Sciatic nerve (tissue), 2 donors: ENCODE measurements at places on chromosomes 4 and X. TPM values are rescaled to one million over a fixed set of nuclear protein-coding genes. Genes with fewer than 3 reads are reported as not detected.

DNA sequence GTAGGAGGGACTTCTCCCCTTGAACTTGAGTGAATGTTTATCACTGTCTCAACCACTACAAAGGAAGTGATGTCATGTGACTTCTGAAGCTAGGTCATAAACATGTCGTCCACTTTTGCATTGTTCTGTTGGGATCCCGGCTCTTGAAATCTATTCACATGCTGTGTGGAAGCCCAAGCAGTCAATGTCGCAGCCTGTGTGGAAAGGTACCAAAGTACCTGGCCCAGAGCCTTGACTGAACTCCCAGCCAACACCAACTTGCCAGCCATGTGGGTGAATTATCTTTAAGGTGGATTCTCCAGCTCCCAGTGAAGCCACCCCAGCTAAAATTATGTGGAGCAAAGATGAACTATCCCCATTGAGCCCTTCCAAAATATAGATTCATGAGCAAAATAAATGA, 85.0 kb upstream of the USP38 start:
- DNase-seq: no peak

XPNPEP2 gene
- total RNA-seq: 6.6 TPM

DNA sequence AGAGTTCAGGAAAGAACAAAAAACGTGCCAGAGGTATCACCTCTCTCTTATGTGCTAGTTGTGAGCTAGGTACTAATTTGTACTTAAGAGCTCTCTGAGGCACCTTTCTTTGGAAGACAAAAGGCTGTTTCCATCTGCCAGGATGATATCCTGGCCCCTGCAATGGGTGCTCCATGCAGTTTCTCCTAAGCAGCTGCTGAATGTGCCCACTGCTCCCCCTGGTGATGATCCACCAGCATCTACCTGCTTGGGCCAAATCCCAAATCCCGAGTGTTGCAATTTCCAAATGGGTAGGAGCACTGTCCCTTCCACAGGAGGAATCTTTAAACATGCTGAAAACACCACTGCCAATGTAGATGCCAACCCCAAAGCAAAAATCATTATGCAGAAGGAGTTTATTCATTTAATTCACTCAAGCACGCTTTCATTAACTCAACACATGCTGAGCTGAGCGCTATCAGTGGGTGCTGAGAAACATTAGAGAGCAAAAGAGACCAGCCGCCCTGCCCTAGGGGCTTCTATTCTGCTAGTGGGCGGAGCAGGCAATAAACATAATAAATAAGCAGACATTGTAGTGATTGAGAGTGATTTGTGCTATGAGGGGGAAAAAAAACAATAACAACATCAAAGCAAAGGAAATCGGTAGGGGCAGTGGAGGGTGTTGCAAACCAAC, 69.6 kb upstream of the C4orf50 start:
- no peak for DNase-seq

GRCh38 chr4:85792376-85793232, 317.7 kb downstream of the ARHGAP24 start:
- DNase-seq: no peak

STPG2 gene
- 1.5 TPM for total RNA-seq

- no peak for DNase-seq
Observed at GRCh38 chr4:55386073-55386472, 9.7 kb upstream of the TMEM165 start.

DNA sequence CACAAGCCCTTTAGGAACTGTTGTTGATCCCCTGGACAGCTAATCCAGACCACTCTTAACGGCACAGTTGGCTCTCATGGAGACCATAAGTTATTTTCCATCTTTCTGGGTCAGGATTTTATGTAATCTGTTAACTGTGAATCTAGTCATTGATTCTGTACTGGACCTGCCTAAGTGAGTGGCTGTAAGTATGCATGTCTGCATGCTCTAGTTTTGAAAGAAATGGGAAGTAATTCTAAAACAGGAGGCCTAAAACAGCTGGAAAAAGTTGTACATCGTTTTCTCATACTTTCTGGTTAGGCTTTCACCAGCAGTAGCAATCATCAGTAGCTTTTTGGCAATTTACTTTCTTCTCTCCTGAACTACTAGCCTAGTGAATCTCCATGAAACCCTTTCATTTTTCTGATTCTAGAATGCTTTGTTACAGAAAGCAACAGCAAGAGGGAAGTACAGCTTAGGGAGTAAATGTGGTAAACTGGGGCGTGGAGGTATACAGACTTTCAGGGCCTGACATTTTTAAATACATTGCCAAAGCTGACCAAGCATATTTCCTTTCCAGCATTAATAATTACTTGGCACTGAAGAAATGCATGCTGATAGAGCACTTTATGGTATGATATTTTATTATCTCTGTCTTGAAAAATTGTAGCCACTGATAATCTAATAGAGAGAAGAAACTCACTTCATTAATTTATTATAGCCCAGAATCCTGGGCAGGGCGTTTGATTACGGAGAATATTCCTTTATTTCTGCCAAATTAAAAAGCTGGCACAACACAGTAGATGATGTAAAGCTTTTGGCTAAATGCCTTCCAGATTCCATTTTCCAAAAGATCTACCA, 202.7 kb downstream of the BANK1 start:
- DNase-seq: no peak

- no peak for DNase-seq
Observed at GRCh38 chr4:145176641-145177432, 3.6 kb downstream of the OTUD4 start.

DNA sequence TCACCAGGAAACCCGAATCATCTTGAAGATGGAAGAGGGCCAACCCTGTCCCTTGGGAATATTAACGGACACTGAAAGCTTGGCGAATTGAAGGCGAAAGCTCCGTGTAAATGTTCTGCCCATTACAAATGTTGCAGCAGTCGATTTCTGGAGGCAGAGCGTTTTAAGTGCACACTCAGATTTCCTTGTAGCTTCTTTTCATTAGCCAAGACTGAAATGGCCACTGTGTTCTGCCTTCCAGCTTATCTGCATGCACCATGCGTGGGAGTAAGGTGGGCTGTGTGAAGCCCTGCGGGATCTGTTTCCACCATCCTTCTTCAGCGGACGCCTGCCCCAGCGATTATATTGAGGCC, 1.3 kb downstream of the SMIM20 start:
- DNase-seq: no peak

ADAMTS3 gene
- 2.3 TPM for total RNA-seq

DNA sequence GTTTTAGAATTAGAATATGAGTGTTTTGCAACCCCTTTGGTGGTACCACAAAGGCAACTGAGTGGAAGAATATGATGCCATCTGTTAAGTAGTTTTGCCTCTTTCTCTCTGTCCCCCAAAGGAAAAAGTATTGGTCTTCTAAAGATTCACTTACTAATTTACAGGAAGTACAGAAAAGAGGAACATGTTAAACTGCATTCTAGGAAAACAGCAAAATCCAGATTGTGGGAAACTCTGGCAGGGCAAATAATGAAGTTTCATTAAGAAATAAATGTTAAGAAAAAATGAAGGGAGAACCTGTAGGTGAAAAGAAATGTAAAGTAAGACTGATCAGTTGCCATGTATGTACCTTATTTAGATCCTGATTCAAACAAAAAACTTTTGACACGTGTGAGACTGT, 39.3 kb downstream of the NSUN7 start:
- DNase-seq: no peak

ATOH1 gene
- total RNA-seq: not detected

DNA sequence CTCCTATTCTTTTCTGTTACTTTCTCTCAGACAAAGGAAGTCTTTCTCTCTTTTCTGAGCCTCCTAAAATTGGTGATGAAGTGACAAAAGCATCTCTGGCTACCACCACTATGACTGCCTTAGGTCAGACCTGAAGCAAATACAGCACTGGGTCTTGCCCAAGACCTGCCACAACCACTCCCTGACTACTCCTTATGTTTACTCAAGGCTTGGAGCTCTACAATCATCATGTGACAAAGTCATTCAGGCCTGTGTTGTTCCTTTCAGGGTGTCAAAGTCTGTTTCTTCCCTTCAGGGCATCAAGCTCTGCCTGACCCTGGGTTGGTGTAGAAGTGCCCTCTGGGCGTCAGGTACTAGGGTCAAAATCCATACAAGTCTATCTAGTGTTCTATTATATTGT, 419.2 kb upstream of the CT83 start:
- no peak for DNase-seq

DNA sequence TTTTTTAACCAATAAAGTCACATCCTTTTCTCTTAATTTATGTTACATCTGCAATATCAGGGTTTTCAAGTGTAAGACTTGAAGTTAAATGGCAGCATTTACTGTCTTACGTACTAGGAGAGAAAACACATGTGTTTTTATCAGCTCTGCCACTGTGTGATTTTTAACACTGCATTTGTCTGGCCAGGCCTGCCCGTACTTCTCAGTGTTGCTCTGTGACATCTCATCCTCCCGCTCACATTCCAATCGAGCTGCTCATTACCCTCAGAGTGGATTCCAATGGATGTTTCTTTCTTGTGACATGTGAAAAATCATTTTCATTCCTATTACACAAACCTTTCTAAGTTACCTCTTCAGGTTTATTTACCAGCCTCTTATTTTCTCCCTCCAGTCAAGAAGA, 420.3 kb downstream of the FAT4 start:
- DNase-seq: no peak

SRPX2 gene
- total RNA-seq: 36.7 TPM

DNA sequence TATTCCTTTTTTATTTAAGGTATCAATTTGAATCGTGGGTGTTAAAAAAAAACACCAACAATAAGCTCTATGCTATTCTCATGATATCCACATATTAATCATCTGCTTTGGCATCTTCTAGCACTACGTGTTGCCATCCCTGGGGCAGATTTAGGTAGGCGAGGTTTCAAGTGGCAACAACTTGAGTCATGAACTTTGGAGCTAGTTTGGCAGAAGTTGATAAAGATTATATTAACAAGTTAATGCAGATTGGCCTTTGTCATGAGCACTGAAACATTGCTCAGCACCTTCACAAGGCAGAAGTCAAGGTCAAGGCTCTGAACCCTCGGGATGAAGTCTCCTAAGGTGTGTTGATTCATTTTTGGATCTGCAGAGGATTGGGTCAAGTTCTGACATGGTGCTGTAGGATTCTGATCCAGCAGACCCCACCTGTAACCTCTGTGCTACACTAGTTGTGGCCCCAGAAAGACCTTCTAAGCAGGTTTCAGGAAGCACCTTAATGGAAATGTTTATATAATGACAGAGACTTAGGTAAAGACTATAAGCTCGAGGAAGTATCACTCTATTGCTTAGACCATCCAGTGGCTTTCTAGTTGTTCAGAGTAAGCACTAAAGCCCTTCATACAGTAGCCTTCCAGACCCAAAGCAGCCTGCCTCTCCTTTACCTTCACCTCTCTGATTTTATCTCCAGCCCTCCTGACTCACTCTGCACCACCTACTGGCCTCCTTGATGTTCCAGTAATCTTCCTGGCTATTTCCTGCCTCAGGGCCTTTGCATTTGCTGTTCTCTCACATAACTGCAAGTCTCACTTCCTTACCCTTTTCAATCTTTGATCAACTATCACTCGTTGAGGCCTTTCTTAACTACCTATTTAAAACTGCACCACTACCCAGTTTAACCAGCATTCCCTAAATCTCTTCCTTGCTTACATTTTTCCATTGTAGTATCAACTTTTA, 117.0 kb upstream of the SLC4A4 start:
- DNase-seq: no peak

GRCh38 chr4:185895866-185896265, 83.9 kb upstream of the SORBS2 start:
- DNase-seq: no peak
